ENCODE measurements at places on chromosomes 2 and 18. TPM values are rescaled to one million over a fixed set of nuclear protein-coding genes. Genes with fewer than 3 reads are reported as not detected.

MALL gene
- 20.8 TPM for total RNA-seq

LIMS3 gene
- 9.7 TPM for total RNA-seq

SERPINB5 gene
- total RNA-seq: not detected

ALS2 gene
- 23.6 TPM for total RNA-seq

AQP12A gene
- total RNA-seq: not detected

DPP10 gene
- not detected for total RNA-seq

FOXI3 gene
- not detected for total RNA-seq

ALK gene
- 1.0 TPM for total RNA-seq

ANKRD53 gene
- 17.6 TPM for total RNA-seq

CYTIP gene
- 16.0 TPM for total RNA-seq

GAREM1 gene
- total RNA-seq: 21.2 TPM

IGFBP2 gene
- total RNA-seq: 59.9 TPM

ARHGAP28 gene
- 9.1 TPM for total RNA-seq

CLEC4F gene
- total RNA-seq: 0.48 TPM

CMPK2 gene
- 8.7 TPM for total RNA-seq

CXCR1 gene
- 7.2 TPM for total RNA-seq

IL36A gene
- total RNA-seq: not detected

CPO gene
- 0.84 TPM for total RNA-seq

PTPRN gene
- not detected for total RNA-seq

POTEF gene
- total RNA-seq: not detected

COLEC11 gene
- total RNA-seq: 5.5 TPM

ANKRD29 gene
- 11.9 TPM for total RNA-seq

CDH2 gene
- total RNA-seq: 0.71 TPM

ST6GAL2 gene
- 0.45 TPM for total RNA-seq

CWC22 gene
- total RNA-seq: 16.6 TPM

UGT1A4 gene
- total RNA-seq: not detected

SOCS6 gene
- 17.7 TPM for total RNA-seq

FOXD4L1 gene
- total RNA-seq: not detected

MSTN gene
- total RNA-seq: 0.48 TPM

LYPD1 gene
- 0.32 TPM for total RNA-seq

SEMA4F gene
- total RNA-seq: 6.6 TPM

DNAJC10 gene
- 76.0 TPM for total RNA-seq

CRIM1 gene
- total RNA-seq: 230 TPM

CHST9 gene
- total RNA-seq: not detected

ACTG2 gene
- total RNA-seq: 13.2 TPM

RAB6C gene
- total RNA-seq: not detected

CNTNAP5 gene
- not detected for total RNA-seq

MC5R gene
- not detected for total RNA-seq

CHRNA1 gene
- total RNA-seq: 0.22 TPM

MAP3K19 gene
- not detected for total RNA-seq
